ENCODE measurements at places on chromosomes 7 and 10.

- no peak for DNase-seq
These were observed 26.0 kb downstream of the AMZ1 start for GRCh38 chr7:2713978-2714377.

DNA sequence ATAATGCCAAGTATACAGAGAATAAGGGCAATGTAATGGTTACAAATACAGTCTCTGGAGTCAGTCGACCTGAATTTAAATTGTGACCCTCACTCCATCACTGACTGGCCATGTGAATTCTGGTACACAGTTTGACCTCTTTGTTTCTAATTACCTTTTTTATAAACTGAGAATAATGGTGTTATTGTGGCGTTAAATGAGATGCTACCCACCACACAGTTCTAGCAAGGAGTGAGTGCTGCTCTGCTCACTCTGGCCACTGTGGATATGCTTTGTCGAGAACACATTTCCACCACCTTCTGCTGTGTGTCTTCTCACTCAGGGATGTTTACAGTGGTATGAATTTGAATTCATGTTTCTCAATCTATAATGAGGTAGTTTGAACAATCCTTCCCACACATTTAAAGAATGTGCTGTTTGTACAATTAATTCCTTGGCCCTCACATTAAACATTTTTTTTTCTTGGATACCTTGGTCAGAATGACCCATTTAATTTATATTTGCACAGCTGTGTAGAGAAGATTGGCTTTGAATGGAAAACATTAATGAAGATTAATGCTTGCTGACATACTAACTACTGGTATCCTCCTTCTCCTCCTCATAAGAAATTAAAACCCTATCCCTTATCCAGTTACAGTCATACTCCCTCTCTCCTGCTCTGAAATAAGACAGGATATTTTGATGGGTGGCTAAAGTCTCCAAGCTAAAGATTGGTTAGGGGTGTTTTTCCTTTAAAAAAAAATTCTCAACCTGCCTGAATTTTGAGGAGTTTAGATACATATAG lies 42.4 kb downstream of the PLCE1 start:
- no peak for DNase-seq

DNA sequence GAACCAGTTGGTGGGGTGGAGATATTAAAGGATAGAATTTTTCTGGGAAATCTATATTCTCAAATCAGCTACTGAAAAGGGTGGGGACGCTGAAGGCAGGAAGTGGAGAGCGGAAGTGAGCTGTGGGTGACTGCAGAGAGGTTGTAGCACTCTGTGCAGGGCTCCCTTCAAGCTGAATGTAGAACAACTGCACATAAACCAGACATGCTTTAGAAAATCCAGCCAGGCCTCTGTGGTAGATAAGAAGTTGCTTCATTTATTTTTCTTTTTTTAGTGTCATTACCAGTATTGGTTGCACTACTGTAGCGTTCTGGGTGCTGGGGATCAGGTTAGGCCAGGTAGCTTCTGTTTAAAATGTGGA lies 127.8 kb downstream of the CELF2 start:
- no peak for DNase-seq

DNA sequence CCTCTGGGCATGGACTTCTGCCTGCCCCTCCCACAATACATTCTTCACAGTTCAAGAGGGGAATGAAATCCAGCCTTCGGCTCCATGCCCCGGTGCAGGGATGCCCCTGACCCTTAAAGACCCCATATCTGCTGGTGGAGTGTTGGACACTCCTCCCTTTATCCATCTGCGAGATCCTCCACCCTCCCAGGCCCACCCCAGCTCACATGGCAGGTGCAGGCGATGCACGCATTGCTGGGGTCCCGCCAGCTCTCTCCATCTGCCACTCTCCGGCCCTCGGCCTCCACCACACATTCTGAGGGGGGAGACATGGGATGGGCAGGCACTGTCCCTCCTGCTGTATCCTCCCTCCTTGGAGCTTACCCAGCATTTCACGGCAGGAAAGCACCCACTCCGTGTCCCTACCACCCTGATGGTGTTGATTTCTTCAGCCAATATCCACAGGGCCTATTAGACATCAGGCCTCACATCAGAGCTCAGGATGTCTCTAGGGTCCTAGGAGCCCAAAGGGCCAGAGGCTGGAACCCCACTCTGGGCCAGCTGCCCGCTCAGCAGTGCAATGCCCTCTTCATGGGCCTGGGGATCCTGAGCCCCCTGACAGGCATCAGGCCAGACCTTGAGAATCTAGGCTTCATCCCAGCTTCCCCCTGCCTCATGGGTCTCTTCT lies 18.3 kb downstream of the ATP6V1F start:
- no peak for DNase-seq

DNA sequence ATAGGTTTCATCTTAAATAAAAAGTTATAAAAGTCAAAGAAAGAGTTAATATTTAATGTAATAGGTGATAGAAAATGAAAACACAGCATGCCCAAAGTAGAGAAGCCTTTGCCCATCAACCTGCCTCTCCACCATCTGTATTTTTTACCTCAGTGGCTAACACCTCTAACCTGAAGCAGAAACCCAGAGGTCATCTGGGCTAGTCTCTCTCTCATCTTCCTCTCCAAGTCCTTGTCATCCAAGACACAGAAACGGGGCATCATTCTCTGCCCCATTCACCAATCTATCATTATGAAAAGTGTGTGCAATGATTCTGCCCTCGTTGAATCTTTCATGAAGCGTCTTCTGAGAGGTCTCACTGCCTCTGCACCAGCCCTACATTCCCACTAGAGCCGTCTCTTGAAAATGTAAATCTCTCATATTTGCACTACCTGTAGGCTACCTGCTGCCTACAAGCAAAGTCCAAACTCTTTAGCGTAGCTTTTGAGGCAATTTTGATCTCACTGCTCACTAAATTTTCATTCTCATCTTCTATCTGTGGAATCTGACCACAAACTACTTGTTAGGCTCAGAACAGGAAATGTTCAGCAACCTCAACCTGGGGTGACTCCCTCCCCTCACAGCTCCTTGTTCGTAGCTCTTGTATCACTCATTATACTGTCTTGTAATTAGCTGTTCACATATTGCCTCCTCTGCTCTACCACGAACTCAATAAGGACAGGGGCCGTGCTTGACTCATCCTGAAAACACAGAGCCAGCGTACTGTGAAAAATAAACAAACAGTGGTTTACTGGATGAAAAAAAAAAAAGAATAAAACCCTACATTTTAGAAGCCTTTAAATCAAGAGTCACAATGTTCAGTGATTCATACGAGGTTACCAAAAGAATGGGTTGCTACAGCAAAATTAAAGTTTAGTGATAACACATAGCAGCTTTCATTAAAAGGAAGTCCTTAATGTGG lies 83.1 kb downstream of the CTNNA3 start:
- no peak for DNase-seq

DNA sequence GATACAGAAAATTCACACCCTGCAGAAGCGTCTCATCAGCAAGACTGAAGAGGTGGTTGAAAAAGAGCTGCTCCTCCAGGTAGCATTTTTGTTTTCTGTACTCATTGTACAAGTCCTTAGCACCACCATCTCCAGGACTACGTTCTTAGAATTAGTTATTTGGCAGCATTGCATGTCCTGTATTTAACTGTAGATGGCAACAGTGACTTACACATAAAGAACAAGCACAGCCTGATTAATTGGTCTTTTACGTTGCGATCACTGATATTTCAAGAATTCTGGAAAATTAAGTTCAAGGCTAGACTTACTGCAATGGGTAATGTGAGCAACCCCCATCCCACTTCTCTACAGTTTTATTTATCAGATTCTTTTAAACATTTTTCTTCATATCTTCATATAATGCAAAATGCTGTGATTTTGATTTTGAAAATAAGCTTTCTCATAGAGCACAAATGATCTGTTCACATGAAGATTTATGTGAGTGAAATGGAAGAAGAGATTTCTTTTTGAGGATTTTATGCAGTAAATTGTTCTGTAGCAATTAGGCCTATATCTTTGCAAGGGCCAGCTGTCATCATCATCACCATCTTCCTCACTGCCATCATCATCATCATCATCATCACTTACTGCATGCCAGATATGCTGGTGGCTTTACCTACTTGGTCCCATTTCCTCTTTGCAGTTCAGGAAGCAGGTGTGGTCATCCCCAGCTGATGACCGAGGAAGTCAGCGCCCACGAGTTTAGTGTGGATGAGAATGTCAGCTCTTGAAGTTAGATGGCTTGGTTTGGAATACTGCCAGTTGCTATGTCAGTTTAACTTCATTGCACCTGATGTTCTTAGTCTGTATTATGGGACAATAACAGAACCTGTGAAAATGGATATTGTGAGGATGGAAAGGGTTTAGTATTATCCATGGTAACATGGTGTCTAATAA lies 53.4 kb downstream of the CFAP58 start:
- DNase-seq: peak; percentile 68
